ENCODE measurements at places on chromosomes 16 and 17.

GRCh38 chr17:50934161-50934560 is 68.0 kb upstream of the TOB1 start:
- DNase-seq, result no peak

- peak; percentile 36 for DNase-seq
Observed at GRCh38 chr16:12089492-12090150, 113.1 kb downstream of the SNX29 start.

DNA sequence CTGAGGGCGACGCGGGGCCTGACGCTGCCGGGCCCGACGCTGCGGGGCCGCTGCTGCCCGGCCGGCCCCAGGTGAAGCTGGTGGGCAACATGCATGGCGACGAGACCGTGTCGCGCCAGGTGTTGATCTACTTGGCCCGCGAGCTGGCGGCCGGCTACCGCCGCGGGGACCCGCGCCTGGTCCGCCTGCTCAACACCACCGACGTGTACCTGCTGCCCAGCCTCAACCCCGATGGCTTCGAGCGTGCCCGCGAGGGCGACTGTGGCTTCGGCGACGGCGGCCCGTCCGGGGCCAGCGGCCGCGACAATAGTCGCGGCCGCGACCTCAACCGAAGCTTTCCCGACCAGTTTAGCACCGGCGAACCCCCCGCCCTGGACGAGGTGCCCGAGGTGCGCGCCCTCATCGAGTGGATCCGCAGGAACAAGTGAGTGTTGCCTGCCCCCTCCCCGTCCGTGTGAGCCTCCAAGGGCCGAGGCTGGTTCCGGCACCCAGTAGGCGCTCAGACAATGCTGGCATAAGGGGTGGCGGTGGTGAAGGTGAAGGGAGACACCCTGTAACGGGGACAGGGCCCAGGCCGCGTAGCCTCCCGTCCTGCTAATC is 676 bp downstream of the CPD start:
- peak; percentile 19 for DNase-seq

DNA sequence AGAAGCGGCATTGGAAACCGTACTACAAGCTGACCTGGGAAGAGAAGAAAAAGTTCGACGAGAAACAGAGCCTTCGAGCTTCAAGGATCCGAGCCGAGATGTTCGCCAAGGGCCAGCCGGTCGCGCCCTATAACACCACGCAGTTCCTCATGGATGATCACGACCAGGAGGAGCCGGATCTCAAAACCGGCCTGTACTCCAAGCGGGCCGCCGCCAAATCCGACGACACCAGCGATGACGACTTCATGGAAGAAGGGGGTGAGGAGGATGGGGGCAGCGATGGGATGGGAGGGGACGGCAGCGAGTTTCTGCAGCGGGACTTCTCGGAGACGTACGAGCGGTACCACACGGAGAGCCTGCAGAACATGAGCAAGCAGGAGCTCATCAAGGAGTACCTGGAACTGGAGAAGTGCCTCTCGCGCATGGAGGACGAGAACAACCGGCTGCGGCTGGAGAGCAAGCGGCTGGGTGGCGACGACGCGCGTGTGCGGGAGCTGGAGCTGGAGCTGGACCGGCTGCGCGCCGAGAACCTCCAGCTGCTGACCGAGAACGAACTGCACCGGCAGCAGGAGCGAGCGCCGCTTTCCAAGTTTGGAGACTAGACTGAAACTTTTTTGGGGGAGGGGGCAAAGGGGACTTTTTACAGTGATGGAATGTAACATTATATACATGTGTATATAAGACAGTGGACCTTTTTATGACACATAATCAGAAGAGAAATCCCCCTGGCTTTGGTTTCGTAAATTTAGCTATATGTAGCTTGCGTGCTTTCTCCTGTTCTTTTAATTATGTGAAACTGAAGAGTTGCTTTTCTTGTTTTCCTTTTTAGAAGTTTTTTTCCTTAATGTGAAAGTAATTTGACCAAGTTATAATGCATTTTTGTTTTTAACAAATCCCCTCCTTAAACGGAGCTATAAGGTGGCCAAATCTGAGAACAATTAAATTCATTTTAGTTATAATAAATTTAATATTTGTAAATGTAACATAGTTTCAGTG is 1.7 kb downstream of the HEXIM1 start:
- DNase-seq, result no peak

GRCh38 chr16:11201498-11202259 is 54.3 kb downstream of the SOCS1 start:
- DNase-seq, result no peak

DNA sequence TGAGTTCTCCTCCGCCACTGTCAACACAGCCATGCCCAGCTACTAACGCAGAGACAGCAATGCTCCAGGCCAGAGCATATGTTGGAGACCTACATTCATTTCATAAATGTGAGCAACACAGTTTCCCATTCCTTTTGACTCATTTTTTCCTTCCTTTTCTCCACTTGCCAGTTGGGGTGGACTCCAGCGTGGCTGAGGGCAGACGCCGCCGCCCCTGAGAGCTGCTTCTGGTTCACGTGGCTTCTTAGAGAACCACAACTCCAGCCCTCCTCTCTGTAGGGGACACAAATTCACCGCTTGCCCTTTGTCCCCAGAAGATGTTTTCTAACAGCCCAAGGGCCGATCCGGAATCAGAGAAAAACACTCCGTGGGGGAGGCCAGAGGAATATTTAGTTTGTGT is 45.8 kb upstream of the ZCCHC14 start:
- no peak for DNase-seq

DNA sequence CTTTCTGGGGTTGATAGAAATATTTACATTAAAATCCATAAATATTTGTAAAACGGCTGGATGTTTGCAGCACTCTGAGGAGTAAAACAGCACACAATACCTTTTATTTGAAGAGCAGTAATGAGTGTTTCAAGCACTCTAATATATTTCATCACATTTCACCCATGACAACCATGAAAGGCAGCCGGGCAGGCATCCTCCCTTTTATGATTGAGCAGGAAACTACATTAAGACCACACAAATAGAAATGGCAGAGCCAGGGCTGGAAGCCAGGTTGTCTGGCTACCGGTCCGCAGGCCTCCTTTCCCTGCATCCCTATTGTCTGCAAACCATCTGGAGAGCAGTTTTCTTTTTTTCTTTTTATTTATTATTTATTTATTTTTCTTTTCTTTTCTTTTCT is 23.1 kb upstream of the GPRC5C start:
- no peak for DNase-seq

DNA sequence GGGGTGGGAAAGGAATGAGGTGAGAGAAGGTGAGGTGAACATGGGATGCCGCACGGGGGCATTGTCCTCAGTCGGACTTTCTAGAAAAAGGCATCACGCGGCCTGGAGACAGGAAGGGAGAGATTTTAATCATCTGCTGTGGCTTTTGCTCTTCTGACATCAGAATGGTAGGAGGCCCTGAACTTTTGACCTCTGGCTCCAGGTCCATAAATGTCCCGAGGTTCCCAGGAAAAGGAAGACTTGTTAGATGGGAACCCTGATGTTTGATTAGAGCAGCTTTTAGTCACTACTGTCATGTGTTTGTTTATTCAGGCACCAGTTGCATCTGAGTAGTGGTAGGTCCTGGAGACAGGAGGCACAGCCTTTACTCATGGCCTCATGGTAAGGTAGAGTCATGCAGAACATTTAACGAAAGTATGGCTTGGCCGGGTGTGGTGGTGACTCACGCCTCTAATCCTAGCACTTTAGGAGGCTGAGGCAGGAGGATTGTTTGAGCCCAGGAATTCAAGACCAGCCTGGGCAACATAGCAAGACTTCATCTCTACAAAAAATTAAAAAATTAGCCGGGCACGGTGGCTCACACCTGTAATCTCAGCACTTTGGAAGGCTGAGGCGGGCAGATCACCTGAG is 203.1 kb downstream of the MSI2 start:
- DNase-seq, result no peak

DNA sequence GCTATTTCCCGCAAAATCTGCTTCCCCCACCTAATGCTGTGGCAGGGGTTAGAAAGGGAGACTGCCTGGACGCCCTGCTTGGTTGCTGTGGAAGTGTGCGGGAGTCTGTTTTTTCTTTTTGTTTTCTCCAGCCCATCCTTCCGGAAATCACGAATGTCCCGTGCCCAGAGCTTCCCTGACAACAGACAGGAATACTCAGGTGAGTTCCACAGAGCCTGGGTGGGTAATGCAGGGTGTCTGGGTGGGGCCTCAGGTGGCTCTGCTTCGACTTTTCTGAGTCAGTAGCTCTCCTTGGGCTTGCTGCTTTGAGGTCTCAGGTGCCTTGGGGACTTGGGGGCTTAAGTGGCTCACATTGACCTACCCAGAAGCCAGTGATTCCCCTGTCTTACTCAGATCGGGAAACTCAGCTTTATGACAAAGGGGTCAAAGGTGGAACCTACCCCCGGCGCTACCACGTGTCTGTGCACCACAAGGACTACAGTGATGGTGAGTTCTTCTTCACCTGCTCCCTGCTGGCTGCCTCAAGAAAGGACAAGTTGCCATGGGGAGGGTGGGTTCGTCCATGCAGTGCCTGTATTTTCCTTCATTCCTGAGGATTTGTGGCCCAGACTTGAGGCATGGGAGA is 11.4 kb downstream of the LIMD2 start:
- DNase-seq, result no peak

- DNase-seq, result no peak
Observed at GRCh38 chr16:85327731-85328675, 215.7 kb upstream of the CIBAR2 start.

DNA sequence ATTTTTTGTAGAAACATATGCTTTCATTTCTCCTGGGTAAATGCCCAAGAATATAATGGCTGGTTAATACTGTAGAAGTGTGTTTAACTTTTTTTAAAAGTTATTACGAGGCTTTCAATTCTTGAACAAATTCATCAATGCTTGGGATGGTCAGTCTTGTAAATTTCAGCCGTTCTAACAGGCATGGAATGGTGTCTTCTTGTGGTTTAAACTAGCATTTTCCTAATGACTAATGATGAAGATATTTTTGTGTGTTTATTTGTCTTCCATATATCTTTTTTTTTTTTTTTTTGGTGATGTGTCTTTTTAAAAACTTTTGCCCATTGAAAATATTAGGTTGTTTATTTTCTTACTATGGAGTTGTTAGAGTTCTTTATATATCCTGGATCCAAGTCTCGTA is 67.1 kb downstream of the MGAT5B start:
- DNase-seq, result no peak

GRCh38 chr17:30579610-30580315 is 102.6 kb downstream of the GOSR1 start:
- no peak for DNase-seq

- DNase-seq, result no peak
Observed at GRCh38 chr17:82915757-82916027, 75.9 kb upstream of the ZNF750 start.
